ENCODE measurements at places on chromosomes 1 and 21. TPM values are rescaled to one million over a fixed set of nuclear protein-coding genes. Genes with fewer than 3 reads are reported as not detected.

The LCE1E gene
- not detected for total RNA-seq

The CLIC6 gene
- not detected for total RNA-seq

The ATP1A1 gene
- total RNA-seq = 121 TPM

The PTPN22 gene
- total RNA-seq = 3.1 TPM

The PLPPR5 gene
- not detected for total RNA-seq

The KCNJ15 gene
- 0.38 TPM for total RNA-seq

The SPATA21 gene
- not detected for total RNA-seq

The PCSK9 gene
- 0.19 TPM for total RNA-seq

The NCMAP gene
- total RNA-seq = not detected

The UMODL1 gene
- under 0.01 TPM for total RNA-seq

The SGIP1 gene
- total RNA-seq = 22.4 TPM

The SH3BGR gene
- total RNA-seq = 3.3 TPM

The MFAP2 gene
- 4.6 TPM for total RNA-seq

The PLA2G2C gene
- total RNA-seq = not detected

The ZYG11A gene
- 0.28 TPM for total RNA-seq

The NTMT2 gene
- total RNA-seq = not detected

The PLEKHN1 gene
- total RNA-seq = 0.28 TPM

The EPHA8 gene
- total RNA-seq = not detected

The TAL1 gene
- 0.19 TPM for total RNA-seq

The TRIM46 gene
- total RNA-seq = 1.5 TPM

The CELSR2 gene
- 2.5 TPM for total RNA-seq

The C2CD4D gene
- total RNA-seq = not detected

The LCE2A gene
- total RNA-seq = not detected

The SMCP gene
- total RNA-seq = not detected

The A3GALT2 gene
- not detected for total RNA-seq

The SLC22A15 gene
- total RNA-seq = 1.3 TPM

The SPATA17 gene
- total RNA-seq = 1.1 TPM

The USH2A gene
- total RNA-seq = not detected

The DNM3 gene
- 0.77 TPM for total RNA-seq

The CHIT1 gene
- total RNA-seq = not detected

The CNIH3 gene
- 11.3 TPM for total RNA-seq

The ACOT11 gene
- 2.3 TPM for total RNA-seq

The RNU1-2 gene
- under 0.01 TPM for total RNA-seq

The TFF3 gene
- total RNA-seq = not detected

The PTGS2 gene
- 38.2 TPM for total RNA-seq

The KRTAP19-3 gene
- total RNA-seq = not detected
